ENCODE measurements at places on chromosomes 2 and 18.

- no peak for DNase-seq
Observed at GRCh38 chr2:151630372-151630771, 103.9 kb downstream of the NEB start.

- DNase-seq: peak; percentile 30
Observed at GRCh38 chr2:95345563-95346230, 48.5 kb downstream of the KCNIP3 start.

GRCh38 chr2:68837164-68837860 lies 33.9 kb downstream of the BMP10 start:
- peak; percentile 72 for DNase-seq

DNA sequence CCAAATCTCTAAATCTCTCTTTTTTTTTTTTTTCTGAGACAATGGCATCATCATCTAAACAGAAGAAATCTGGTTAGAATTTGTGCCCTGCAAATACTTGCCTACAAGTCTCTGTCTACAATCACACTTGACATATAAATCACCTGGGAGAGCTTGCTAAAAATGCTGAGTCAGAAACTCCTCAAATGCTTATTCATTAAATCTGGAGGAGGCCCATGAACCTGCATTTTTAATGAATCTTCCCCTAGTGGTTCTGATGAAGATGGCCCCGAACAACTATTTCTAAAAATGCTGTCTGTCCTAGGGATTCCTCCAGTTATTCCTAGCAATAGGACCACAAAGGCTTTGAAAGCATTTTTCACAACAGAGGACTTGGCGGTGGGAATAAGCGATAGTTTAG lies 1.6 kb upstream of the CSRNP3 start:
- DNase-seq: no peak

- DNase-seq: no peak
Observed at GRCh38 chr2:133937669-133938068, 316.2 kb upstream of the MGAT5 start.

GRCh38 chr2:130754811-130755210 lies 529 bp upstream of the AMER3 start:
- no peak for DNase-seq

DNA sequence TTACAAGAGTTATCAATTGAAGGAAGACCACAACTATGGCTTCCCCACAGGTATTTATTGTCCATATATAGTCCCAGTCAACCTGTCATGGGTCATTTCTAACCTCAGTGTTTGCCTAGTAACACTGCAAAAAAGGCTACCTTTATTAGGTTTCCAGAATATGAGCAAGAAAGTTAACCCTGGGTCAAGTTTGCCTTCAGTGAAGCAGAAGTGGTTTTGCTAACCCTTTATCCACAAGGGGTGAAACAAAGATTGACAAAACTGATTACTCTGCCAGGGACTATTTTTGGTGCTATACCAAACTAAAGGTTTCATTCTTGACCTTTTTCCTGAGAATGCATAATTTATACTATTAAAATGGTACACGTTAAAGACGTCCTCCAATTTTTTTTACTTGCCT lies 28.8 kb downstream of the SP100 start:
- DNase-seq: no peak

- no peak for DNase-seq
Observed at GRCh38 chr2:1676913-1677820, 67.1 kb downstream of the PXDN start.

- no peak for DNase-seq
Observed at GRCh38 chr2:240468303-240469238, 33.1 kb downstream of the GPC1 start.

GRCh38 chr2:239164335-239164871 lies 236.4 kb downstream of the HDAC4 start:
- peak; percentile 34 for DNase-seq

DNA sequence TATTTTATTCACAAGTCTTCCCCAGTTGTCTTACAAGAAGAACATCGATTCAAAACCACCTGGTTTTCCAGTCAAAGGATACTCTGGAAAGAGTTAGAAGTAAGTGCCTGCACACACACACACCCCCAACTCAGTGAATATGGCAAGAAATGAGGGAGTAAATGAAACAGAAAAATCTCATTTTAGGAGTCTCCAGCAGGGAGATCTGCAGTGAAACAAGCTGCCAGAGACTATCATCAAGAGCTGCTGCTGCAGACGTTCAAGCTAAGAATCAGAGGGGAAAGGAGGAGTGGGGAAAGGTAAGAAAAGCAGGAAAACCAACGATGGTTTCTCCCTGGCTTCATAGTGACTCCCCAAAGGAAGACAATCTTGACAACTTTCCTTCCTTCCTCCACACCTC lies 2.4 kb downstream of the ALK start:
- DNase-seq: no peak

DNA sequence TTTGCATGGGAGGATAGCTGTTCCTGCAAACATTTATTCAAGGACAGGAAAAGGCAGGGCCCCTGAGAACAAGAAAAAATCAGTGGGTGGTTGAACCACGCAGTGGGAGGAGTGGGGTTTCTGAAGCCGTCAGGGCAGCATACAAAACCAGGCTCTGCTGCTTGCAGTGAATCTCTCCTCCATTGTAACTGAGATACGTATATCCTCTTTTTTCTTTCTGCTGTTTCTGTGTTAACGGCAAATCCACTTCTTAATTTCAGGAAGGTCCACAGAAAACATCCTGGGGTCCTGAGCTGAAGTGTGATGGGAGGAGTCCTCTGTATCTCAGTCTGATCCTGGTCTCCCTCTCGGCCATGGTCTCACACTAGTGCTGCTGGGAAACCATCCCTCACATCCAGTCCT lies 27.2 kb upstream of the KCNF1 start:
- DNase-seq: no peak

Data from CD4-positive, alpha-beta T cell treated with Interleukin-21 for 1 hour (primary cell).